ENCODE measurements at places on chromosomes 12 and 14.
A peak's percentile ranks its signal among the peaks of the same experiment; 100 is the strongest.

DNA sequence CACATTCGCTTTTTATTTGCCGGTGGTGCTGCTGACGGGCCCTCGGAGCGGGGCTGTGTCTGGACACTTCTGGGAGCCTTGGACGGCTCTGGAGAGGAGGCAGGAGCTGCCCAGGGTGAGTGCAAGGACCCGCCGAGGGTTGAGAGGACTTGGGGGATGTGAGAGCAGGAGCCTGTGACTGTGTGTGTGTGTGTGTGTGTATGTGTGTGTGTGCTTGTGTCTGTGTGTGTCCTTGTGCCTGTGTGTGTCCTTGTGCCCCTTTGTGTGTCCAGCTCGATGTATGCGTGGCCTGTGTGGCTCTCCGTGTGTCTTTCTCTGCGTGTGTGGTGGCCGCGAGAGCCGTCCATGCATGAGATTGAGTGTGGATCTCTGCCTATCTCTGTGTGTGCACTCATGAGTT, 179.6 kb upstream of the MYL2 start:
- DNase-seq = no peak

GRCh38 chr14:28877923-28878322, 111.3 kb downstream of the FOXG1 start:
- no peak for DNase-seq

- peak; percentile 50 for DNase-seq
Measured at GRCh38 chr12:70605976-70606375, 31.3 kb downstream of the PTPRB start.

DNA sequence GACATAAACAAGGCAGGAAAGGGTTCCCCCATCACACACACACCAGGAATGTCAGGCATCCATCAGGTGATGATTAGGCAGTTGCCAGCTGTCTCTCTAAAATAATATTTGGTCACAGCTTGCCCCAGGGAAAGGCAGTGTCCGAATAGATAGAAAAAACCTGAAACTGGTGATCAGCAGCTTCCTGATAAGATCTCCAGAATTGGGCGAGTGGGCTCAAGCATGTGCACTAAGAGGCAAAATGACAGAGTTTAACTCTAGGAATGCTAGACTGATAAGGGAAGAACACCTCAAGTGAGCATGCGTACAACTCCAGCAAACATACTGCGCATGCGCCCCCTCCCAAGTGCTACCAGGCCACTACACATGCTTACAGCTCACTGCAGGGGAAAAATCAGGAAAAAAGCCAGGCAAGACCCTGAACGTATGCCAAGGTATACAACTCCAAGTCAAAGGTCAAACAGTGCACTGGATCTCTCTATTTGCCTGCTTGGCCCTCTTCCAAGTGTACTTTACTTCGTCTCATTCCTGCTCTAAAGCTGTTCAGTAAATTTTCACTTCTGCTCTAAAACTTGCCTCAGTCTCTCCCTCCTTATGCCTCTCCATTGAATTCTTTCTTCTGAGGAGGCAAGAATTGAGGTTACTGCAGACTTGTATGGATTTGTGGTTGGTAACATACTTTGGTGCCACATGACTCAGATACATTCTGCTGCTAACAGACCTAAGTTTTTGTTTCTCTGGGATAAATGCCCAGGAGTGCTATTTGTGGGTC, 73.5 kb upstream of the VASH1 start:
- DNase-seq = no peak

- DNase-seq = no peak
Measured at GRCh38 chr14:34059037-34059924, 108.4 kb upstream of the EGLN3 start.

GRCh38 chr12:112270673-112271072, 111.6 kb downstream of the HECTD4 start:
- DNase-seq = no peak

- DNase-seq = no peak
Measured at GRCh38 chr12:109776624-109777023, 56.6 kb downstream of the TRPV4 start.

All from HS-5 (cell line).